ENCODE measurements at places on chromosomes 6 and 20. TPM values are rescaled to one million over a fixed set of nuclear protein-coding genes. Genes with fewer than 3 reads are reported as not detected.

- no peak for DNase-seq
Measured at GRCh38 chr20:62275219-62275618, 27.6 kb upstream of the ADRM1 start.

DNA sequence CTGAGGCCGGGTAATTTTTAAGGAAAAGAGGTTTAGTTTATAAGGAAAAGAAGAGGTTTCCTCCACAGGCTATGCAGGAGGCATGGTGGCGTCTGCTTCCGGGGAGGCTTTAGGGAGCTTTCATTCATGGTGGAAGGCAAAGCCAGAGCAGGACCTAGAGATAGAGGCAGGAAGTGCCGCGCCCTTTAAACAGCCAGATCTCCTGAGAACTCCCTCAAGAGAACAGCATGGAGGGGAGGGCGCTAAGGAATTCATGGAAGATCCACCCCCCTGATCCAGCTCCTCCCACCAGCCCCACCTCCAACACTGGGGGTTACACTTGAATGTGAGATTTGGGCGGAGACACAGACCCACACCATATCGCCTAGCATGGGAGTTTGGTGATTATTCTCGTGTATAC, 13.9 kb upstream of the DACT2 start:
- DNase-seq = no peak

CTSA gene
- 121 TPM for polyA plus RNA-seq

VNN1 gene
- 0.17 TPM for polyA plus RNA-seq

DNA sequence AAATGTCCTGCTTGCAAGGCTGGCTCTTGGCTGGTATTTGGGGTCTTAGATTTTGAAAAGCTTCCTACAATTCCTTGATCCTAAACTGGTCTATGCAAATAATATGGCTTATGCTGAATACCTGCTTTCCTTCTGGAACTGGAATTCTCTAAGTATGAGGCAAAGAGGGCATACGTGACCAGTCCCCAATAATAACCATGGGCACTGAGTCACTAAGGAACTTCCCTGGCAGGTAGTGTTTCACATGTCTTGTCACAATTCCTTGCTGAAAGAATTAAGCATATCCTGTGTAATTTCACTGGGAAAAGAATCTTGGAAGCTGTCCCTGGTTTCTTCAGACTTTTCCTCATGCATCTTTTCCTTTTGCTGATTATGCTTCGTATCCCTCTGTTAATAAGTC, 106.5 kb downstream of the MMS22L start:
- no peak for DNase-seq

GRCh38 chr6:142297996-142298753, 3.6 kb upstream of the ADGRG6 start:
- no peak for DNase-seq
